ENCODE measurements at places on chromosomes 4 and X.
A peak's percentile ranks its signal among the peaks of the same experiment; 100 is the strongest.

DNA sequence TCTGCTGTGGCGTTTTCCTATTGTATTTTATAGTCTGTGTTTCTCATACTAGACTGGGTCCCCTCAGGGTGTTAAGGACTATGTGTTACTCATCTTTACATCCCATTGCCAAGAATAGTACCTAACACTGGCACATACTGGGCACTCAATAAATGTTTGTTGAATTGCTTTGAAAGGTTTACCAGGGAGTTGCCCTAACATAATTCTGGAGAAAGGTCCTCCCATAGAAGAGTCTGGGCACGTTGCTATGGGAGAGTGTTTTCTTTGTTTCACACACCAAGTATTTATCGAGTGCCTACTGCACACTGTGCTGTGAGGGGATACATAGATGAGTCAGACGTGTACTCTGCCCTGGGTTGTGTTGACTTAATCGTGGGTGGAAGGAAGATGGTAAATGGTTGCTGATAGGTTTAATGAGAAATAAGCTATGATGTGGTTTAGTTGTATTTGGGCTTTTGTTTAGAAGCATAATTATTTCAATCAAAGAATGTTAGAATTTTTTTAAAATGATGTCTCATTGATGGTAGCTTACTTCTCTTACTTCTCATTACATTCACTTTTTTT lies 42.9 kb downstream of the AFF1 start:
- peak; percentile 49 for DNase-seq

DNA sequence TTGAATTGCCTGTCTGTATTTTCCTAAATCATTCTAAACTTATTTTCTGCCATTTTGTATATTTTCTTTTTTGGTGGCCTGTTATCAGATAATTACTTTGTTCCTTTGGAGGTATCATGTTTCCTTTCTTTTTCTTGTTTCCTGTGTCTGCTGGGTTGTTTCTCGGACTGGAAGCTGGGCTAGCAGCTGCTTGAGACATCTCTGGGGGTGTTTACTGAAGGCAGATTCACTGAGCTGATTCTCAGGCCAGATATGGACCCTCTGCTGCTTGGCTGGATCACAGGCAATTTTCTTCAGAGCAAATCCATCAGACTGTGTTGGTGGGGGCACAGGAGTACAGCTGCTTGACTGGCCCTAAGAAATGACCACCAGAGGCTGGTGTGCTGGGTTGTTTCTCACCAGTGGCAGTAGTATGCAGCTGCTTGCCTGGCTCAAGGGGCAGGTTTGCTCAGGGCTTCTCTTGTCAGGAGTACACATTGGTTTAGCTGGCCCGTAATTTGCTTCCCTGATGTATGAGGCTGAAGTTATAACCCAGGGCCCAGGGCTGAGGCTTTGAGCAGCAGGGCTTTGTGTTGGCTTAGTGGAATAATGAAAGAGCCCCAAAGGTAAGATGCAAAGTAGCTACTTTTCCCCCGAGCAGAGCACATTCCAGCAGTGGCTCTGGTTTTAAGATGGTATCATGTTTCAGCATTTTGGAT lies 680.6 kb downstream of the TECRL start:
- no peak for DNase-seq

DNA sequence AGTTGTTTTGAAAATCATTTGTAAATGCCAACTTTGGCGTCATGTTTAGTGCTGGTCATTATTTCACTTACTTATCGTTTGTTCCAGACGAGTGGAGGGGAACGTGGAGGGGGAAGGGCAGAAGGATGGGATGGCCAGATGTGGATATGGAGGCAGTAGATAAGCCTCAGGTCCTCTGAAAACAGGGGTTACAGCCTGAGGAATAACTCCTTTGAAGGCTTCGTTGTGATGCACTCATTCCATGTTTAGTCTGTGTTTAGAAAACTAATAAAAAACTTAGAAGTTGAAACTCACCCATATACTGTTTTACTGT lies 1.1 kb downstream of the MOB1B start:
- DNase-seq: peak; percentile 40

DNA sequence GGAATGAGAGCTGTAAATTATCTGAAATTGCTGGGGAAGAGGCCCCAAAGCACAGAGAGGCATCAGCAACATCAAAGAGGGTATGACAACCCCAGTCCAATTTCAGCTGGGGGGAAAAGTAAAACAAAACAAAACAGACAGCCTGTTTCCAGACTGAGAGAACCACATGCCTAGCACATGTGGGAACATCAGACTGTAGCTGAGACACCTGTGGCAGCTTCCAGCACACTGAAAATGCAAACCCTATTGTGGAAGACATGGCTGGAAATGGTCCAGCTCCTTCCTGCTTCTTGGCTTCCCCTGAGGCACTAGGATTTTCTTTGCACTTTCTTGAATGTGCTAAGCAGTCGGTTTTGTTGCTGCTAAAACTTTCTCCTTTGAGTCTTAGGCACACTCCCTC lies 240.9 kb upstream of the STS start:
- no peak for DNase-seq

- peak; percentile 34 for DNase-seq
Measured at GRCh38 chr4:147927377-147928137, 195.7 kb downstream of the ARHGAP10 start.

DNA sequence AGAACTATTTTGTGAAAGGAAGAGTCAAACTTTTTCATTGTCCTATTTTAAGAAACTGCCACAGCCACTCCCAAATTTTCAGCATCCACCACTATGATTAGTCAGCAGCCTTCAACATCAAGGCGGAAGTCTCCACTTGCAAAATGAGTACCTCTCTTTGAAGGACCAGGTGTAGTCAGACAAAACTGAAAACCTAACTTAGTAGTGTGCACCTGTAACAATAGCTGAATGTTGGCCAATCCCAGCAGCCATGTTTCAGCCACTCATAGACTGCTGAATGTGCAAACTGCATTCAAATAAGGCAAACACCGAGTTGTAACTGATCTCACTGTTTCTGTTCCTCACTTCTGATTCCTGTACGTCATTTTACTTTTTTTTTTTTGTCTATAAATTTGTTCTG lies 341.1 kb downstream of the IL15 start:
- DNase-seq: no peak

- DNase-seq: no peak
Measured at GRCh38 chrX:73400136-73400748, 46.6 kb upstream of the CDX4 start.

GRCh38 chr4:184514121-184514988 lies 40.0 kb upstream of the IRF2 start:
- DNase-seq: peak; percentile 89

DNA sequence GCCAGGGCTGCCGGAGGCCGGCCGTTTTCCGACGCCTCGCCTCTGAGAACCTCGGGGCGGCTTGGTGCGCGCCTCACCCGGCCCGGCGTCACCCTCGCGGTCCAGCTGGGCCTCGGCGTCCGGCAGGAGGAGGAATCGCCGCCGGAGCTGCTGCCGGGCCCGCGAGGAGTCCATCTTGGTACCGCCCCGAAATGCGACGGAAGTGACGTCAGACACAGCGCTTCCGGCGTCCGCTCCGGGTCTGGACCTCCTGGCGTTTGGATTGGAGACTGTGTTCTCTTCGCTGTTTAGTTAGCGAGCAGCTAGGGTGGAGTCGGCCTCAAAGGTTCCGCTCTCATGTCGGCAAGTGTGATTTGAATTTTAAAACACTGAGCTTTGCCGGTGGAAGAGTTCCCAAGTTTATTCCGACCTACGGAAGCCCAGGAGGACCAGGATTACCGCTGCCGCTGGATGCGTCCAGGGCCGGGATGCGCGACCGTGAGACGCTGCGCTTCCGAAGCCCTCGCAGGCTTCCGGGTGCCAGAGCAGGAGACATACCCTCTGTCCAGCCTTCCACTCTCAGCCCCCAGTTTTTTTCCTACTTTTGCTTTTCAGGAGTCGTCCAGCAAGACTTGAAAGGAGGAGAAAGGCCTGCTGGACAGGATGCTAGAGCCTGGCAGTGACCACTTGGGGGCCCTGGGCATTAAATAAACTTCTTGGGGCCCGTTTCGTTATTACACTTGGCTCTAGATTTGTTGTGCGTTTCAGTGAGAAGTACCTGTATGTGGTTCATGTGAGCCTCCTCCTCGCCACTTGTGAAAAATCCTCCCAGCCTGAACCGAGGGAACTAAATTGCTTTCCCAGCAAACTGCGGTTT lies at the start of gene TMEM128:
TMEM128 (minus strand) TSS at position 195 of the 856 bp plus-strand sequence; CDS start at position 174, 21 bp downstream.
- DNase-seq: peak; percentile 97

DNA sequence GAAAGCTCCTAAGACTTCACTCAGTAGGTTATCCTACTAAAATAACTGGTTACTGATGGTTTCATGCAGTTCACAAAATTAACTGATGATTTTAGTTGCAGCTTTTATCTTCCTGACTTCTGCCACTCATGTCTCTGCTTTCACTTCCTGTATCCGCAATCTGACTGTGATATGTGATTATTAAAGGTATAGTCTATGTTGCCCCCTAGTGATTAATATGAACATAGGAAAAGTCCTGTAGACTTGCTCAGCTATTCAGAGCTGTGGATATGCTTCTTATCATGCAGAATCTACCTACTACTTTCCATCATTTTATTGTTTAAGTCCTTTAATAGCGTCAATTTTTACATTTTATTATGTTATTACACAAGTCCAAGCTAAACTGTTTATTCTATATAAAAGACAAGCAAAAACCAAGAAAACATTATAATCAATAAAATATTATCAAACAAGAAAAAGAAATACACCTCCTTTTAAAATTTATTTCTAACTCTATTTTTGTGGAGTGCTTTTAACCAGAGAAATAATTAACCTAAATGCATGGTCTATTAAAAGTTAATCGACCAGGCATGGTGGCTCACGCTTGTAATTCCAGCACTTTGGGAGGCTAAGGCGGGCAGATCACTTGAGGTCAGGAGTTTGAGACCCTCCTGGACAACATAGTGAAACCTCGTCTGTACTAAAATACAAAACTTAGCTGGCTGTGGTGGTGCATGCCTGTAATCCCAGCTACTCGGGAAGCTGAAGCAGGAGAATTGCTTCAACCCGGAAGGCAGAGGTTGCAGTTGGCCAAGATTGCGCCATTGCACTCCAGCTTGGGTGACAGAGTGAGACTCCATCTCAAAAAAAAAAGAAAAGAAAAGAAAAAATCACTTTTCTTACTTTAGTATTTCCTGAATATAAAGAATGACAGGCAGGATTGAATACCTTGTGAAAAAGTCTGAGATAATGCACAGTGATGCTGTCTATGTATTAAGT lies 40.4 kb upstream of the TLR2 start:
- peak; percentile 50 for DNase-seq

DNA sequence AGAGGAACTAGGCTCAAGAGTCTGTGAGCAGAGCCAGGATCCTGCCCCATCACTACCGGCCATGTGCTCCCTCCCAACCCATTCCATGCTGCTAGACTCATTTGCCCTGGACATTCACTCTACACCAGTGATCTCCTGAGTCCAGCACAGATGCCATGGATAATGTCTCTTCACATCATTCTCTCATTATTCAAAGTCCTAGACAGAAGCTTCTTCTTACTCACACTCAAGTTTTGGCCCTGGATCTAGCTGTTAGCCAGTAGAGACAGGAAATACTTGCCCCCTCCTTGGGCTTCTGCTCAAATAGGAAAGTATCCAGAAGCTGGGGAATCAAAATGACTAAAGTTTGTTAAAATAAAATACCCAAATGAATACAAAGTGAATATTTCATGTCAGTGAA lies 266.8 kb upstream of the LDB2 start:
- no peak for DNase-seq

DNA sequence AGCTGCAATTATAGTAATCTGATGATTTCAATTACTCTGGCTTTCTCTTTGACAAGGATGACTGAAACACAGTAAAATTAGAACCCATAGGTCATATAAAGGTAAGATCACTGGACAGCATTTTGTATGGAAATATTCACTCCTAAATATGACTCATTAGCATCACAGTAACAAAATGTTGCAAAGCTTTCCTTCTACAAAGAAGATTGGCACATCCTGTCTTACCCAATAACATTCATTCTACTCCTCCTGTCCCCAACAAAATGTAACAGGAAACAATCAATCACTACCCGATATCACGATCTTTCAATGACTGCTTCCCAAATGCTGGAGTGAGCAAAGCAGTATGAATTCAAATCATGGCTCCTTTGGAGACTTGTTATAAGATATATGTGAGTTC lies 95.3 kb downstream of the FANCB start:
- DNase-seq: peak; percentile 5

DNA sequence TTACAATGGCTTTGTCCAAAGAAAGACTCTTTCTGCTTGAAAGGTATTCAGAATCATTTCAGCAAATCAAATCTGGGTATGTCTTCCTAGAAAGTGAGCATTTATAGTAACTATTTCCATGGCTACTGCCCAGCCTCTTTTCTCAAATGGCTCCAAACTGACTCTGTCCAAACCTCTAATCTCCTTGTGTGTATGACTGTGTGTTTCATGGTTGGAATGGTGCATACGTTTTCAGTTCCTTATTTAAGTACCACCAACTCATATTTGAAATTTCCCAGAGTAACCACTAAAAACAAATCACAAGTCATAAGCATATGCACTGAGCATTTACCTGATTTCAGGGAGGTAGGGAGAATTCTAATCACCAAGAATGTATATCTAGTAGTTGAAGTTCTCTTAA lies 106.0 kb downstream of the TMEM144 start:
- DNase-seq: peak; percentile 46

DNA sequence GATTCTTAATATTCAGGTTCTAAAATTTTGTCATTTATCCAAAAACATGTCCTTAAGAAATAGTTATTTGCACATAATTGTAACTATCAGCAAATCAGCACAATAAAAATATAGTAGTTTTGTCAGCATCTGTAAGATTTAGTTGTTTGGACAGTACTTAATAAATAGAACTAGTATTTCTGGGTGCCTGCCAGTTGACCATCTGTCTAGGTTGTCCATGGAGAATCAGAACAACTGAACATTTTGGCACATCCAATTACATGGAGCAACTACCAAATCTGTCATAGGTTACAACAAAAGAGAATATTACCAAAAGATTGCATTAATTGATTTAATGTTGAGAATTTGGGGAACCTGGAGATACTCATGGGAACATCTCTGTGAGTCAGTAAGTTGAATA lies 305.5 kb upstream of the TACR3 start:
- no peak for DNase-seq

DNA sequence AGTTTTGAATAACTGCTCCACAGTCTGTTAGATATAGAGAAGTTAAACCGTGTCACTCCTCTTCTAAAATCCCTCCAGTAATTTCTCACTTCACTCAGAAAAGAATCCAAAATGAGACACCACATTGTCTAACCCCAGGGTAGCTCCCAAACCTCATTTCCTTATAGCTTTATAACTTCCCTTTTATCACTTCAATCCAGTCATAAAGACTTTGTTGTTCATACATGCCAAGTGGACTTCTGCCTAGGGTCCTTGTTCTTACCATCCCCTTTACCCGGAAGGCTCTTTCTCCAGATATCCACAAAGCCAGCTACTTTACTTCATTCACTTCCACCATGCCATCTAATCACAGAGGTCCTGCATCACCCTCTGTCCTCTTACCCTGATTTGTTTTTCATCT lies 156.2 kb downstream of the GABRB1 start:
- no peak for DNase-seq

DNA sequence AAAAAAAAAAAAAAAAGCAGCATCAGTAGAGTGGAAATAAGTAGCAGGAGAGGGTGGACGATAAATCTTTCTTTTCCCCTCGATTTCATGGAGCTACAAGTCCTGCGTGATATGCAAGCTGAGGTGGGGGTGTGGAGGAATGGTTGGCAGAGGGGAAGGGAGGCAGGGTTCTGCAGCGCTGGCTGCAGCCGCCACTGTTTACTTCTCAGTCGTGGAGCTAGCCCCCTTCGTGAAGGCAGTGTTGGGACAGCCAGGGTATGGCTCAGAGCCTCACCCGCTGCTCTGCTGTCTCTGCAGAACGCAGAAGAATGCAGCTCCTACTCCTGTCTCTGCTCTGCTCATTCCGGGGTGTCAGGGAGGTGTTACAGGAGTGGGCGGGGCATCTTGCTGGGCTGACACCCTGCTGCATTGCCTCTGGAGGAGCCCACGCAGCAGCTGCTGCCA lies 140.6 kb downstream of the GPM6A start:
- peak; percentile 37 for DNase-seq

Measured in astrocyte of the hippocampus (primary cell).